ENCODE measurements at places on chromosomes 2 and 18.

GRCh38 chr18:75253043-75253442 is 42.4 kb downstream of the TSHZ1 start:
- no peak for DNase-seq

DNA sequence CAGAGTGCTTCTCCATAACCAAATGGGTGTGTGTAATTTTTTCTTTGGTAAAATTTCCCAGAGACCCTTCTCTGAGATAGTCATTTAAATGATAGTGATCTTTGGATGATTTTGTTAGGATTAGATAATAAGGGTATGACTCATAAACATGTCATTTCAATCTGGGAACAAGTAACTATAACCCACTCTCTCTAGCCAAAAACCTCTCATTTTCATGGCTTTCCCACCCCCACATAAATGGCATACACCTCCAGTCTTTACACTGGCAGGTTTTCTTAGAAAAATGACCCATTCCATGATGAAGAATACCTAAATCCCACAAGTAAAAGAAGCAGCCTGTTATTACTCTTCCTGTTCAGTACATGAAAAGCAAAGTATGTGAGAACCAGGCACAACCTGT is 572.0 kb upstream of the ZEB2 start:
- no peak for DNase-seq

- DNase-seq, result no peak
These were observed 66.2 kb downstream of the MAP4K4 start for GRCh38 chr2:101763496-101764333.

- no peak for DNase-seq
These were observed 143.9 kb downstream of the L3MBTL4 start for GRCh38 chr18:6270771-6271216.

DNA sequence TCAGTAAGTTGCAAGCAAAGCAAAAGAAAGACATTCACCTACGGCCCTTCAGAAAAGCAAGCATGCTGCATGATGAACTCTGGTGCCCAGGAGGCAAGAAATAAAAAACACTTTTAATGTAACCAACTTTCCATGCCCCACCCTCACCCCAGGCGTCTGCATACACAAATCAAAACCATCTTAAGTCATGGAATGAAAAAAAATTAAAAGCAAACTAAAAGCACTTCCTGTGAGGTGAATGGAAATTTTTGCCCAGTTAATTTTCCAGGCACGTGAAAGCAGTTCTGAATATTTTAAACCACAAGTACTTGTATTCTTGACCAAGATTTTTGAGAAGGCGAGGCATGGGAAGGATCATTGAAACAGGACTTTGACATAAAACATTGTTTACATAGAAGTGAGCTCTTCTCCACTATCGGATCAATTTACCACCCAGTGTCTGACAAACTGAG is 2.5 kb upstream of the ICOS start:
- DNase-seq, result no peak

DNA sequence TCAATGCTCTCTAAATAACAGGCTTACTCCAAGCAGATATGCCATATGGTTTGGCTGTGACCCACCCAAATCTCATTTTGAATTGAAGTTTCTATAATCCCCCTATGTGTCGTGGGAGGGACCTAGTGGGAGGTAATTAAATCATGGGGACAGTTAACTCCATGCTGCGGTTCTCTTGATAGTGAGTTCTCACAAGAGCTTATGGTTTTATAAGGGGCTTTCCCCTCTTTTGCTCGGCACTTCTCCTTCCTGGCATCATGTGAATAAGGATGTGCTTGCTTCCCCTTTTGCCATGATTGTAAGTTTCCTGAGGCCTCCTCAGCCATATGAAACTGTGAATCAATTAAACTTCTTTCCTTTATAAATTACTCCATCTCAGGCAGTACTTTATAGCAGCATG is 302.7 kb upstream of the ZC3H15 start:
- no peak for DNase-seq

DNA sequence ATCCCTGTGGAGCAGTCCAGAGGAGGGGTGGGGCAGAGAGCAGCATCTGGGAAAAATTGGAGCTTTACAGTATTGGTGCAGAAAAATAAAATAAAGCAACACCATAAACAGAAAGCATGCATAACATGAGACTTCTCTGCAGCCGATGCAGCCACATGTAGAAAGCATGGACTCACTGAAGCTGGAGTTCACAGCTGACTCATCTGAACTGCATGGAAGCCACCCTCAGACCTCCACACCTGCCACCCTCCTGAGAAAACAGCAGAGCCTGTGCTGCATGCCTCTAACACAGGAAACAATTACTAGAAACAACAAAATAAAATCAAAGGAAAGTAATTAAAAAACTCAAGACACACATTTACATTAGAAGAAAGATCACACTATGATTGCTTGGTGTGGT is 169.4 kb upstream of the ALKAL2 start:
- no peak for DNase-seq

DNA sequence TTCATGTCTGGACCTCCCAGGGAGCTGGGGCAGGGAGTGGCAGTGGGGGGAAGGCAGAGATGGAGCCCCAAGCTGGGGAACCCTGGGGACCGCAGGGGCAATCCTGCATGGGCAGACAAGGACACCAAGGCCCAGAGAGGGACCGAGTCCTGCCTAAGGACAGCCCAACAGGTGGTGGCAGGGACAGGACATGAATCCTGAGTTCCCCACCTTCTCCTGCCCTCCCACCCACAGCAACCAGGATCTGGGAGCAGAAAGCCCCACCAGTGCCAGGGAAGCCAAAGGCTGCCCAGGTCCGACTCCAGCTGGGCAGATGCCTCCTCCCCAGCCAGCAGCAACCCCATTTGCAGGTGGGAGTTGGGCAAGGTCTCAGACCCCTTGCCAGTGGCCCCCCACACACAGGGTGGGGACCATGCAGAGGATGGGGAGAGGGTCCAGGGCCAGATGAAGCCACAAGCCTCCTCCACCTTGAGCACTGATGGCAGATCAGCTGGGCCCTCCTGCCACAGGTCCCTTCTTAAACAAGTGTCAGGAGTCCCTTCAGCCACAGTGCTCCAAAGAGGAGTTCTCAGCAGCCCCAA is 6.3 kb downstream of the ADRA2B start:
- no peak for DNase-seq

DNA sequence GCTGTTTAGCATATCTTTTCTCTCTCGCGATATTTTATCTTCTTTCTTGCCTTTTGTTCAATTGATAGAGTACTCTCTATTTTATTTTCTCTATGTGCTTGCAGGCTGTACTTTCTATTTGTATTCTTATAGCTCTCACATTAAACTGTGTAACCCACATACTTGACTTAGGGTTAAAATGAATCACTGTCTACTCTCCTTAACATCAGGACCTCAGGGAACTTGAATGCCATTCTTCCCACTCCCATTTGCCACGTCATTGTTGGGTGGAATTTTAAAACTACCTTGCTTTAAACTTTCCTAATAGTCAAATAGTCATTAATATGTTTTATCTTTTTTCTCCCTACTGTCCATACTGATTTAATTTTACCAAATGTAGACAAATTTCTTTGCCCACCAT is 269.7 kb downstream of the ALPK2 start:
- DNase-seq, result no peak

DNA sequence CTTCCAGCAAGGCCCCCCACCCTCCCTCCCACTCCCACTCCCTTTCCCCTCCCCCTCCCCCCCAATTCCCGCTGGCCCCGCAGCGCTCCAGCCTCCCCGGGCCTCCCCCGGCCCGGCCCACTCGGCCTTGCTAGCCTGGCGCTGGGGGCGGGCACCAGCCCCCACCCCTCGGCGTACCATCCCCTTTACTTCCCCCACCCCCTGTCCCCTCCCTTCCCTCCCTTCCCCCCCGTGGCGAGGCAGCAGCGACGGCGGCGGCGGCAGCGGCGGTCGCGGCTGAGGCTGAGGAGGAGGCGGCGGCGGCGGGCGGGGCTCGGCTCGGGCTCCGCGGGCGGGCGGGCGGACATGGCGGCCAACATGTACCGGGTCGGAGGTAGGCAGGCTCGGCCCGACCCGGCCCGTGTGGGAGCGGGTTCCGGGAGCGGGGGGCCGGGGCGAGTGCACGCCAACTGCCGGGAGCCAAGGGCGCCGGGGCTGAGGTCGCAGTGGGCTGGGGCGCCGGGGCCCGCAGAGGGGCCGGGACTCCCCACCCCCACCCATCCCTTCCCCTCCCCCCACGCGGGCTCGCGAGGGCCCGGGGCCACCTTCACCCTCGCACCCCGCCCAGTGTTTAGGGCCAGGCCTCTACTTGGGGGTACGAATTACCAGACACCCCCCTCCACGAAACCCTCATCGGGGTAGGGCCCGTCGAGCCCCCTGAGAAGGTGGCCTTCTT is at the start of gene MTA3:
TSS of gene MTA3 (plus strand) at position 232 of the 715 bp plus-strand sequence. CDS start at position 346, 114 bp downstream.
- DNase-seq, result peak; percentile 62

DNA sequence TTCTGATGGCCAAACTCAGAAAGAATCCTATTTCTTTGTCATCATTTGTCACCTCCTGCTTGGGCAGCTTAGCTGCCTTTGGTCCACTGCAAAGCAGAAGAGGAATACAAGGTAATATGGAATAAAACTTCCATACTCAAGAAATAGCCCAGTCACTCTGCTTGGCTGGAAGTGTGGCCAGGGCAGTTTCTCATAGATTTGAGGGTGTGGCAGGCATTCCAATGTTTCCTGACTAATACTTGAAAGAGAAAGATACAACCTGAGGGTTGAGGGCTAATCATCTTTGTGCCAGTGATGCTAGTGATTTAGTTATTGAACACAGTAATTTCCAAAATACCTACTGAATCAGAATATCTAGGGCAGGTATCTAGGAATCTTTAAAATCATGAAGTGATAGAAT is 83.1 kb downstream of the FAM161A start:
- no peak for DNase-seq

DNA sequence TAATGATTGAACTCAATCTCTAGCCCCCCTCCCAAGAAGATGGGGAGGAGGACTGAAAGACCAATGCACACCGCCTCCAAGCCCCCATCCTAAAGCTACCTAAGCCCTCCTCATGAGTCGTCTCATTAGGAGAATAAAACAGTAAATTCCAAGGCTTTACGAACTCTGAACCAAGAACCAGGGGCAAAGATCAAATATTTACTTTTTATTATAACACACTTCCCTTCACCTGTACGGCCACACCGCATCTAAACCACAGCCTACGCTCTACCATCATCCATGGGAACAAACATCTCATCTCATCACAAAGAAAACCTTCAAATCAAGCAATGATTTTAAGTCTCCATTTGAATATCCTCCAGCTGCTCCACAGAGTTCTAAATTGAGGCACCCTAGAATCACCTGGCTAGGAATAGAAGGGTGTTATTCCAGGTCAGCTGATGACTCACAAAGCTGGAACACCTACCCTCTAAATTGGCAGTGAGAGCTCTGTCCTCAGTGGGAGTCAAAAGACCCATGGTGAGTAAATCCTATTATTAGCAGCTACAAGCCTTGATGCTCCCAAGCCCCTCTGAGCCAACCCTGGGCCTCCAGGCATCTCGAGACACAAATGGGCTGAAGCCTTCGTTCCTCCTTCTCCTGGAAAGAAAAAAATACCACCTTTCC is 45.6 kb upstream of the BZW1 start:
- DNase-seq, result no peak

- DNase-seq, result no peak
These were observed 45.6 kb upstream of the TTC39C start for GRCh38 chr18:23968638-23969604.

GRCh38 chr2:241833101-241833663 is 24.2 kb downstream of the NEU4 start:
- DNase-seq, result no peak

GRCh38 chr18:33099626-33100025 is 326.8 kb upstream of the KLHL14 start:
- no peak for DNase-seq

DNA sequence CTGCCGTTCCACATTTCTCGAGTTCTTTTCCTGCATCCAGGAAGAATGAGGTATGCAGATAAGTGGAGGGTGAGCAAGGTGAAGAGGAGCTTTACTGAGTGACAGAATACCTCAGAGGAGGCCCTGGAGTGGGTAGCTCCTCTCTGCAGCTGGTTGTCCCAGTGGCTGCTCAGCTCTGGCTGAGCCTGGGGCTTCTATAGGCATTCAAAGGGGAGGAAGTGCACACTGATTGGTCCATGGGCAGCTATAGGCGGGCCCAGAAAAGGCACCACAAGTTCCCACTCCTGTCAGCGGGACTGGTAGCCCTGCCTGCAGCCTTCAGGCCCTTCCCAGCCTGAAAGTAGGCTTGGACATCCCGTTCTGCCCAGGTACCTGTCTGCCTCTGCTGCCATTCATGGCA is 94.7 kb downstream of the DOK6 start:
- no peak for DNase-seq

- DNase-seq, result no peak
These were observed 64.0 kb downstream of the NDUFA10 start for GRCh38 chr2:239960929-239961661.
